ENCODE measurements at places on chromosomes 2 and 18.

- no peak for DNase-seq
These were observed 4.7 kb downstream of the ESPNL start for GRCh38 chr2:238104691-238105371.

DNA sequence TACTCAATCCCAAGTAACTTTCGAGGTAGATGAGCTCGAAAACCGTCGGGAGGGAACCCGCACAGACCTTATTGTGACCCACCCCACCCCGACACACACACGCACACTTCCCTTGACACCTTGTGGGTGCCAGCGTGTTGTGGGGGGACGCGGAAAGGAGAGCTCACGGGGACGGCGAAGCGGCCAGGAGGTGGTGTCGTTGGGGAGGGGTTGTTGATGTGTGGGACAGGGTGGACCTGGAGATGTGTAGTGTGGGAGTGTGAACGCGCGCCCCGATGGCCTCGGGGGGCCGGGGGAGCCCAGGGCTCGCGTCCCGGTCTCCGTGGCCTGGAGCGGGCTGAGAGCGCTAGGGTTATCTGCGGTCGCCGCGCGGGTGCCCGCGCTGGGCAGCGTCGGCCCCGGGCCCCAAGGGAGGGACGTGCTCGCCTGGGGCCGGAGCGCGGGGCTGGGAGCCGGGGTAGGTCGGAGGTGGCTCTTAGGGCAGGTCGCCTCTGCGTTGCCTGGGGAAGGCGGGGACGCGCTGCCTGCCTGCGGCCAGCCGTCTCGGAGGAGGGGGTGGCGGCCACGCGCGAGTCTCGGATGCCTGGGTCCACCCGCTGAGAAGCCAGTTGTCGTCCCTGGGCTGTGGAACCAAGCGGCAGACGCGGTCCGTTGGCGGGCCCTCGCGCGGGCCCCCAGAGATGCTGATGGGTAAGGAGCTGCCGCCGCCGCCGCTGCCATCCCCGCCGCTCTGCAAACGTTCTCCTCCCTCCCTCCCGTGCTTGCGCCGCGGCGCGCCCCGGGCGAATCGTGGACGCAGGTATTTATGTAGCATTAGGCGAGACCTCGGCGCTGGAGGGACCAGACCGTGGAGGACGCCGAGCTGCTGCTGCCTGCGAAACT is 1.6 kb downstream of the KLHL29 start:
- DNase-seq: no peak

- no peak for DNase-seq
These were observed 200.0 kb downstream of the LRP1B start for GRCh38 chr2:141930803-141931202.

DNA sequence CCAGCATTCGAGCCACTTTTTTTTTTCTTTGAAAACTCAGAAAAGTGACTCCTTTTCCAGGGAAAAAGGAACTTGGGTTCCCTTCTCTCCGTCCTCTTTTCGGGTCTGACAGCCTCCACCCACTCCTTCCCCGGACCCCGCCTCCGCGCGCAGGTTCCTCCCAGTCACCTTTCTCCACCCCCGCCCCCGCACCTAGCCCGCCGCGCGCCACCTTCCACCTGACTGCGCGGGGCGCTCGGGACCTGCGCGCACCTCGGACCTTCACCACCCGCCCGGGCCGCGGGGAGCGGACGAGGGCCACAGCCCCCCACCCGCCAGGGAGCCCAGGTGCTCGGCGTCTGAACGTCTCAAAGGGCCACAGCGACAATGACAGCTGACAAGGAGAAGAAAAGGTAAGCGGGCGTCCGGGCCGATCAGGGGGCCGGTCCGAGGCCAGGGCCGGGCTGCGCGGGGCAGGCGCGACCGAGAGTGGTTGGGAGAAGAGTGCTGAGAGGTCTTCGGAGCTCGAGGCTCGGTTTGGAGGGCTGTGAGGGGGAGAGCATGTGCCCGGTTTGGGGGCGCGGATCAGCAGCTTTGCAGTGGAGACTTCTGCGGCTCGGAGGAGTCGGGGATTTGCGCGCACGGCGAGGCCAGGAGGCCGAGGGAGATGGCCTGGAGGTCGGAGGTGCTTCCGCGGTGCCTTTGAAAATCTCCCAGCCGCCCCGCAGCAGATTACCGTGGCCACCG is 502 bp downstream of the EPAS1 start:
- DNase-seq: no peak

DNA sequence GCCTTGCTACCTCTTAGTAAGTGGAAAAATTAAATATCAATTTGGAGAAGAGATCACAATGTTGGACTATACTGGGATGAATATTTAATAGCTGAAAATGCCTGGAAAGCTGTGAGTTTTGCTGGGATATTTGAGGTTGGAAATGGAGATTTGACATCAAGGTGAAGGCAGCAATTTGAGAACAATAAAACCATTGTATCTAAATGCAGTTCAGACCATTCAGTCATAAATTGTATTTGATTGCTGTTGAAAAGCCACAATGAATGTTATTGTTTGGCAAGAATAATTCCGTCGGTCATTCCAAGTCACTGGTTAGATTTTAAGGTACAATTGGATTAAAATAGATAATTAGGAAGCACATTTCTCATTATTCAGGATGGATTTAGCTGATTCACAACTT is 325.6 kb downstream of the HRH4 start:
- no peak for DNase-seq

- peak; percentile 89 for DNase-seq
These were observed 288.5 kb downstream of the PDE11A start for GRCh38 chr2:177783835-177784744.

- no peak for DNase-seq
These were observed 52.8 kb downstream of the TTC32 start for GRCh38 chr2:19848952-19849351.

DNA sequence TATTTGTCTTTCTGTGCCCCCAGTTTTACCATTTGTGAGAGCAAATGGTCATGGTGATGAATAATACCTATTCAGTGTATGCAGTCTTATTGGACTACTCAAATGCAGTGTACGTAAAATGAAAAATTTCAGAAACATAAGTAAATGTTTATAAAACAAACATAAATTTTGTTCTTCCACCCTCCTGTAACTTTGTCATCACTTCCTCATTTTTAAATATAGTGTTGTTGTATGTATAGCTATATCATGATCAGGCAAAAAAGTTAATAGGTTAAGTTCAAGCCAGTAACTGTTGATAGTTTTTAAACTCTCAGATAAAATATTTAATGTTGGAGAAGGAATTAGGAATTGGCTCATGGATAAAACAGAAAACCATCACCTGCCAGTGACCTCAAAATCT is 93.2 kb downstream of the KLF7 start:
- DNase-seq: no peak

GRCh38 chr18:75757951-75758350 is 330.4 kb upstream of the SMIM21 start:
- DNase-seq: peak; percentile 23

GRCh38 chr2:5368263-5368662 is 323.9 kb upstream of the SOX11 start:
- no peak for DNase-seq

DNA sequence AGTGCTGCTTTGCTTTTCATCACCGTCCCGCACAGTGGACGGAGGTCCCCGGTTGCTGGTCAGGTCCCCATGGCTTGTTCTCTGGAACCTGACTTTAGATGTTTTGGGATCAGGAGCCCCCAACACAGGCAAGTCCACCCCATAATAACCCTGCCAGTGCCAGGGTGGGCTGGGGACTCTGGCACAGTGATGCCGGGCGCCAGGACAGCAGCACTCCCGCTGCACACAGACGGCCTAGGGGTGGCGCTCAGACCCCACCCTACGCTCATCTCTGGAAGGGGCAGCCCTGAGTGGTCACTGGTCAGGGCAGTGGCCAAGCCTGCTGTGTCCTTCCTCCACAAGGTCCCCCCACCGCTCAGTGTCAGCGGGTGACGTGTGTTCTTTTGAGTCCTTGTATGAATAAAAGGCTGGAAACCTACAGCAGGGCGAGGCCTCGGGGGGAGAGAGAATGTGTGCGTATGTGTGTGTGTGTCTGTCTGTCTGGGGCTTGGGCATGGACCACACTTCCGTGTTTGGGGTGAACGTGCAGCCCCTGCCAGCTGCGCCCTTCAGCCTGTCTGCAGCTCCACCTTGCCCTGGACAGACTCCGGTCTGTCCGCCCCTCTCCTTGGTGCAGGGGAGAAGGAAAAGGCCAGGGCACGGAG is 32.3 kb downstream of the GPC1 start:
- DNase-seq: no peak

DNA sequence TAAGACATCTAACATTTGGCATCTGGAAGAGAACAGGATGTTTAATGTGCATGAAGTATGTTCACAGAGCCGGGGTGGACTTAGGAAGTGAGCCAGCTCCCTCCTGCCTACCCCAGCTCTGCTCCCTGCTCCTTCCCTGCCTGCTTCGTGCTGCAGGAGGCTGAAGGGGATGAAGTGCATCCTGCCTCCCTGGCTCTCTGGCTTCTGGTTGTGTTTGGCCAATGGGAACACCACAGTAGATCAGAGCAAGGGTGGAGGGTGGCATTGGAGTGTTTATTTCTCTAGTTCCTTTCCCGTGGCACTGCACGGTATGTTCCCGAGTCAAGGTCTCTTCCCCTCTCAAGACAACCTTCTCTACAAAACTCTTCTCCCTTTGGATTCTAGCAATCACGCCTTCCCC is 379.9 kb downstream of the CLIP4 start:
- no peak for DNase-seq

GRCh38 chr2:43003702-43004101 is 211.3 kb upstream of the HAAO start:
- no peak for DNase-seq

- DNase-seq: no peak
These were observed 6.6 kb downstream of the ACMSD start for GRCh38 chr2:134845028-134845427.

- no peak for DNase-seq
These were observed 11.2 kb downstream of the AOX1 start for GRCh38 chr2:200596774-200597570.

DNA sequence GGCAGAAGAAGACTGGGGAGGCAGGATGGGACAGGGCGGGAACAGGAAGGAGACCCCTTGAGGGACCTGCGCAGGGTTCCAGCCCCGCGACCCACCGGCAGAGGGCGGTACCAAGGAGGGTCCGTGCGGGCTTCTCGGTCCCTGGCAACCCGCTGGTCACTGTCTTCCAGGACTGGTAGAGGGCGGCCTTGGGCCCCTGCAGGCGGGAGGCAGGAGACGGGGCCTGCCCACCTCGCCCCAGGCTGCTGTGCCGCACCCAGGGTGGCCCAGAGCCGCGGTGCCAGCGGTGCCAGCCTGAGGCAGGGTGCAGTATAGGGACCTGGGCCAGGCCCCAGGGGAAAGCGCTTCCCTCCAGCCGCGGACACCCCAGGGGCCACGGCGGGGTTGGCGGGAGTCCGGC is 34.5 kb downstream of the NEURL3 start:
- DNase-seq: no peak

DNA sequence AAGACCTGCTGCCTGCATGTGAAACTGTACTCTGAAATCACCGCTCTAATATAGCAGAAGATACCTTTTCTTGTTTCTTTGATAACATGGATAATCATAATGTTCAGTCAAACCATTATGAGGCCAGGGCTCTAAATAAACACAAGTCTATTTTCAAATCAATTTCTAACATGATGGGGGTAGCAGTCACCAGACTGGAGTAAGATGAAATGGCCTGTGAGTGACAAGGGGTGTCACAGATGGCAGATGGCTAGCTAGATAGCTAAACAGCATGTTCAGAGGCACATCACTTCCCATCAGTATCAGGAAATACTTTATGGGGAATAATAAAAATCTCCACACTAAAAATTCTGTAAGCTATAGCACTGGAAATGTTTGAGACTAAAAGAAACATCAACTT is 14.0 kb downstream of the MBD2 start:
- DNase-seq: no peak

DNA sequence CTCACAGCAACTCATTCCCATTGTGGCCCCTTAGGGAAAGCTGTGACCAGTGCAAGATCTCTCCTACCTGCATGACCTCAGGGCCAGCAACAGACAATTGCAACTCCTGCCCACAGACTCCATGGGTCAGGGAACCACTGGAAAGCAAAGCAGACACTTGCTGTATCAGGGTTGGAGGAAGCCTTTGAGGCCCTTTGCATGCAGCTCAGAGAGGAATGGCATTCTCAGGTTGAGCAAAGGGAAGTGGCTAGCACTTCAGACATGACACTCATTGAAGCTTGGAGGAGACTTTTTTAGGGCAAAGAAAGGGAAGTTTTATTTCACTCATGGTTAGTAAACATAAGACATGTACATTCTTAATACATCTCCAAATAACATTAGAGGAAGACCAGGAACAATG is 22.1 kb downstream of the IL1F10 start:
- no peak for DNase-seq

DNA sequence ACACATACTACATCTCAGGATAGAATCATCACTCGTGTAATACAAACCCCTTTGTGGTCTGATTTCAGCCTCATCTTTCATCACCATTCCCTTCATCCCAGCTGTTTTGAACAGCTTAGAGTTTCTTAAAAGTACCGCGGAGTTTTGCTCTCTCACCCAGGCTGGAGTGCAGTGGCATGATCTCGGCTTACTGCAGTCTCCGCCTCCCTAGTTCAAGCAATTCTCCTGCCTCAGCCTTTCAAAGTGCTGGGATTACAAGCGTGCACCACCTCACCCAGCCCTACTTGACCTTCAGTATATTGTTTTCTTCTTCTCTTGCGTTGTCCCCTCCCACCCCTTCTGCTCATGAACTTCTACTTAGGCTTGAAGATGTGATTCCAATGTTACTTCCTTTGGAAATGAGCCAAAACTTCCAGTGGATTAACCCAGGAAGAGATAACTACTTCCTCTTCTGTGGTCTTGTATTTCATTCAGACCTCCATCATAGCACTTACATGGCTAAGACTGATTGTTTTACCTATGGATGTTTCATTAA is 15.8 kb downstream of the ERLEC1 start:
- DNase-seq: no peak

DNA sequence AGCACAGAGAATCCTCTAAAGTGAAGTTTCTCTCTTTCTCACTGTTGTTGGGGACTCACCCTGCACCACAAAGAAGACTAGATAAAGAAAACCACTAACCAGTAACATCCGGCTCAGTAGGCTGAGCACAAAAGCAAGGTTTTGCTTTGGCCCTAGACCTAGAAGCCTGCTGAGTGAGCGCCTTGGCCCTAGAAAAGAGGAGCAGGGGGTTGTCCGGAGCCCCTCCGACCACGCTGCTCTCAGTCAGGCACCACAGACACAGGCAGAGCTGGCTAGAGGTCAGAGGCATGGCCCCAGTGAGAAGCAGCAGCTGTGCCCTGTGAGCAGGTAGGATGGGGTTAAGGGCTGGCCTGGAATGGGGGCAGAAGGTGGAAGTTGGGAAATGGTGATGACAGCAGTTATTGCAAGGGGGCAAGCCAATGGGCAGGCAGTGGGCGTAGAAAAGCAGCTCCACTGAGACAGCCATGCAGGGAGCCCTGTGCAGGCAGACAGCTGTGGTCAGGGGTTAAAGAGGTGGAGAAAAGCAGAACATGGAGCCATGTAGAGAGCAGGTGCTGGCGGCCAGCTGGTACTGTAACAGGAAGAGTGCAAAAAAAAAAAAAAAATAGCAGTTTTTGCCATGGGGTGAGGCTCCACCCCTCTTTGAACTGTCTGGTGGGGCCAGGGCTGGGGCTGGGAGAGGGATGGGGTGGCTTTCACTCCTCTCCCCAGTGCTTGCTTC is 36.9 kb upstream of the SLC14A1 start:
- DNase-seq: no peak
